NCI-H460 (cell line): ENCODE measurements at places on chromosomes 12 and 14. TPM values are rescaled to one million over a fixed set of nuclear protein-coding genes. Genes with fewer than 3 reads are reported as not detected.

Gene TAS2R30
- 1.4 and 1.8 TPM in 2 replicates for total RNA-seq

Gene ASIC1
- 4.7 and 6.0 TPM in 2 replicates for total RNA-seq

Gene SLC39A2
- not detected in 2 replicates for total RNA-seq

Gene HELB
- 8.0 and 8.1 TPM in 2 replicates for total RNA-seq

Gene SLC4A8
- total RNA-seq: 0.29 and 0.35 TPM in 2 replicates

Gene KRT86
- total RNA-seq: 0.78 and 0.92 TPM in 2 replicates

Gene KCNJ8
- 2.7 and 2.9 TPM in 2 replicates for total RNA-seq

Gene VDR
- 2.4 TPM in 2 replicates for total RNA-seq

Gene MED13L
- 30.9 and 32.1 TPM in 2 replicates for total RNA-seq

Gene SLC38A4
- total RNA-seq: 0.12 and 0.46 TPM in 2 replicates

Gene GPR132
- 0.78 TPM in 1 of 2 replicates, not detected in the other for total RNA-seq

Gene RBM25
- 30.0 and 35.0 TPM in 2 replicates for total RNA-seq

Gene ABCD2
- not detected in 2 replicates for total RNA-seq

Gene FOXG1
- total RNA-seq: 0.02 TPM in 1 of 2 replicates, not detected in the other

Gene A2ML1
- total RNA-seq: not detected in 2 replicates

Gene SLC10A1
- total RNA-seq: 0.17 TPM in 1 of 2 replicates, not detected in the other

Gene SMCO2
- 0.27 TPM in 1 of 2 replicates, not detected in the other for total RNA-seq

Gene LAG3
- total RNA-seq: 0.25 TPM in 1 of 2 replicates, not detected in the other

Gene CTSG
- total RNA-seq: not detected in 2 replicates

Gene RNASE1
- not detected in 2 replicates for total RNA-seq

Gene POLR3B
- total RNA-seq: 11.8 and 17.1 TPM in 2 replicates

Gene OLR1
- total RNA-seq: not detected in 2 replicates

Gene LRRC9
- total RNA-seq: 0.20 and 0.87 TPM in 2 replicates

Gene SPTB
- total RNA-seq: 0.09 and 0.10 TPM in 2 replicates

Gene CAMKK2
- total RNA-seq: 13.1 and 14.1 TPM in 2 replicates

Gene CCDC198
- total RNA-seq: not detected in 2 replicates

Gene C1QL4
- 0.50 and 0.55 TPM in 2 replicates for total RNA-seq

Gene LRCOL1
- not detected in 2 replicates for total RNA-seq

Gene TTC6
- 3.1 and 5.1 TPM in 2 replicates for total RNA-seq

Gene CAPS2
- total RNA-seq: 12.4 and 15.7 TPM in 2 replicates

Gene TMEM116
- 13.0 and 13.3 TPM in 2 replicates for total RNA-seq

Gene CLEC4C
- not detected in 2 replicates for total RNA-seq

Gene LYZ
- total RNA-seq: 0.57 TPM in 1 of 2 replicates, not detected in the other

Gene ADAMTS20
- 0.09 and 0.17 TPM in 2 replicates for total RNA-seq

Gene TSPAN19
- total RNA-seq: 0.10 TPM in 1 of 2 replicates, not detected in the other

Gene DAO
- not detected in 2 replicates for total RNA-seq

Gene TRIAP1
- total RNA-seq: 88.1 and 91.3 TPM in 2 replicates

Gene LHX5
- total RNA-seq: 0.22 and 0.40 TPM in 2 replicates

Gene MIP
- not detected in 2 replicates for total RNA-seq

Gene RAPGEF3
- 7.6 and 10.8 TPM in 2 replicates for total RNA-seq

Gene KSR2
- not detected in 2 replicates for total RNA-seq

Gene TCTN1
- total RNA-seq: 38.8 and 42.6 TPM in 2 replicates

Gene PYGL
- total RNA-seq: 255 and 258 TPM in 2 replicates

Gene IFNG-AS1
- total RNA-seq: not detected in 2 replicates

Gene IFI27L1
- 9.7 and 9.9 TPM in 2 replicates for total RNA-seq

Gene TMEM117
- total RNA-seq: 3.6 and 3.7 TPM in 2 replicates

Gene SLC41A2
- 8.1 and 9.7 TPM in 2 replicates for total RNA-seq

Gene CEBPE
- not detected in 2 replicates for total RNA-seq

Gene GUCY2C
- not detected in 2 replicates for total RNA-seq

Gene DNAAF2
- 15.9 and 16.2 TPM in 2 replicates for total RNA-seq
